ENCODE measurements at places on chromosomes 2 and 18.

DNA sequence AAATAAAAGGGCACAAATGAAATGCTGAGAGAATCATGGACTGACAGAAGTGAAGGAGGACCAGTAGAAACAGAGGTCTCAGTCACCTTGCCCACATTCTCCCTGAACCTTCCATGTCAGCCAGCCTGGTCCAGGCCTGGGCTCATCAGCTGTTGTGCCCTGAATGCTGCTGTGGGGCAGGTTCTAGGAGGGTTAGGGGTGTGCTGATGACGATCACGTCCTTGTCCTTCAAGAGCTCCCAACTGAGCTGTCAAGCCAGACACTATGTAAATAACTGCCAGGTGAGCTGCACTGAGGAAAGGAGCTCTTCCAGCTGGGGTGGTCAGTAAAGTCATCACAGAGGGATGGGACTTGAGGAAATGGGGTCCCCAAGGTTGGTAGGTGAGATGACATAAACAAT is 156.5 kb downstream of the SMAD2 start:
- DNase-seq = no peak

DNA sequence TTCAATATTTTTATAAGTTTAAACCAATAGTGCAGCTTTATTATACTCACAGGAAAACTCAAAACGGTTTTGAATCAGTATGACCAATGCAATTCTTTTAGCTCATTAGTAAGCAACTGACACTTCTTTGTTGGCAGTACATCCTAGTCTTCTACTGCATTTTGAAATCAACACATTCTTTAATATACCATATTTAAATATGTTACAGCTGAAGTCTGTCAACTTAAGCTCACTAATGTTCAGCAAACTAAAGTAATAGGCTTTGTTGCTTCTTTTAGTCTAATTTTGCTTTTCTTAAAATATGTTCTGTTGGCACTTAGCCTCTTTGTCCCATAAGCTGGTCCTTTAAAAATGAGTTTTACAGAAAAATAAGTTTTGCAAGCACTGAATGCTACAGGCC is 55.4 kb upstream of the CCBE1 start:
- DNase-seq = no peak

- no peak for DNase-seq
Observed at GRCh38 chr18:58714259-58714658, 43.0 kb downstream of the MALT1 start.

- no peak for DNase-seq
Observed at GRCh38 chr18:54801374-54801773, 26.9 kb upstream of the RAB27B start.

DNA sequence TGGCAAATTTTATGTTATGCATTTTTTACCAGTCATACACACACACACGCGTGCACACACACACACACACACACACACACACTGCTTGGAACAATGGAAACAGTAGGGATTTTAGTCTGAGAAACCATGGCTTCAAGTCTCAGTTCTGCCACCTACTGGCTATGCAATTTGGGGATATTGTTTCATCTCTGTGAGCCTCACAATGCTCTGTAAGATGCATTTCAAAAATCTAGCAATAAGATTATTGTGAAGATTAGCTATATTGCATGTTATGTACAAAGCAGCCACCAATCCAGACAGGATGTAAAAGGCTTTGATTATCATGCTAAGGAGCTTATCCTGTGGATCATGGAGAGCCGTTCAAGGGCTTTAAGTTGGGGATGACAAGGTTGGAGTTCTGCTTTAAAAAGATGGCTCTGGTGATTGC is 401.4 kb downstream of the NBAS start:
- peak; percentile 51 for DNase-seq

DNA sequence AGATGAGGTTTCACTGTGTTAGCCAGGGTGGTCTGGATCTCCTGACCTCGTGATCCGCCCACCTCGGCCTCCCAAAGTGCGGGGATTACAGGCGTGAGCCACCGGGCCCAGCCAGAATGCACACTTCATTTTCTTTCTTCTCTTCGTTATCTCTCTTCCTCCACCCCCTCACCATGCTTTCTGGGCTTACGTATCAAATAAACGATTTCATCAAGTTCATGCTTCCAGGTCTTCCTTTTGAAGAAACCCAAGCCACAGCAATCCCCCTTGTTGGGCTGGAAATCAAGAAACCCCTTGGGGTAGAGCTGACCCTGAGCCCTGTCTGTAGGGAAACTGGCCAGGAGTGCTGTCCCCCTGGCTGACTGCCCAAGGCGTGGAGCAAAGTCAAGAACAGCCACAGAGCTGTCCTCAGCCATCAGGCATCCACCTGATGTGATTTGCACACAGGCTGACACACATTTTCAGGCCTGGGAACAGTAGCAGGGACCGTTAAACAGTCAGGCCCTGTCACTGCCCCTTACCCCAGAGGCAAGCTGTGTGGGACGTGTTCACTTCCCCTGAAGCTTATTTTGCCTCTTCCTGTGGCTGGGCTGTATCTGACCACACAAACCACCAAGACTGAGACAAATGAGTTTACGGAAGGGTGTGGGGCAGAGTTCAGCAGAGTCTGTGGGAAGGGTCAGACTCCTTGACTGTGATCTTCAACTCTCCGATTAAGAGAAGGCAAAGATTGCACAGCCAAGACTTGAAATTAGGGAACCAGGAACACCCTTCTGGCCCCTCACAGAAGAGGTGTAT is 15.1 kb upstream of the NMUR1 start:
- peak; percentile 96 for DNase-seq

DNA sequence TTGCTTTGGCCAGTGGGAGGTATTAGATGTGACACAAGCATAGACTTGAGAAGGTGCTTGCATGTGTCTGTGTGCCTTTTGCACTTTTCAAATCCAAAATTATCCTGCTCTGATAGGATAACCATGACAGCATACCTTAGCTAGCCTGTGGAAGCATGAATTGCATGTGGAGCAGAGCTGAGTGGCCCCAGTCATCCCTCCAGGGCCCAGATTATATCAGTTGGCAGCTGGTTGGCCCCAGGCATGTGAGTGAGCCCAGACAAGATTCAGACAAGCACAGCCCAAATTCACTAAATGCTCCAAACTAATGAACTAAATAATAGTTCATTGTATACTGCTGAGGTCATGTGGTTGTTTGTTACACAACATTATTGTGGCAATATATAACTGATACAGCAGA is 18.8 kb downstream of the TACR1 start:
- DNase-seq = no peak

DNA sequence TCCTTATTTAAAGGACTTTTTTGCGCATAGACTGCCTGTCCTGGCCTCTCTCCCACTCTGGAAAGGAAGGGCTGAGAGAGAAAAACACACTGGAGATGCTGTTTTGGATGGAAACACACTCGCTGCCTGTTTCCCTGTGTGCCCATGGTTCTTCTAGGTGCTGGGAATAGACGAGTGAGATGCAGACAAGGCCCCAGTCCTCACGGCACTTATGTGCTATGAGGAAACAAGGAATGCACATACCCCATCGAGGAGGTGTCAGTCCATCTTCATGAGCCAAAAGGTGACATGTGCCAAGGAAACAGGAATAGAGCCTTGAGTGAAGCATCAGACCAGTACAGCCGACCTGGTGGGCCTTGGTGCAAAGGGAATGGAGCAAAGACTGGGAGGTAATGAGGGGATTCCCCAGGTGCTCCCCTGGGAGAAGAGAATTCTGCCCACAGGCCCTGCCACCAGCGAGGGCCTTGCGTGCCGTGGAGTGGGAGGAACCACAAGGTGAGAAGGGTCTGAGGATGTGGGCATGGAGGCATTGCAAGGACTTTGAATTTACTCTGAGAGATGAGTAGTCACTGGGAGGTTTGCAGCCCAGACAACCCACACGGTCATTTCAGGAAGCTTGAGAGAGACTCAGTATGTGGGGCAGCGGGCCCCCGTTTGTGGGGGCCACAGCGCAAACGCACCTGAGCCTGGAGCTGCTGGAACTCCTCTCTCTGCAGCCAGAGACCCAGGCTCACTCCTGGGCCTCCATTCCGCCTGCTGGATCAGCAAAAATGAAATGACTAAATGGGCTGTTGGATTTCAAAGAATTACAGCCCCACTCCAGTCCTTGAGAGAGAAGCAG is 197.5 kb upstream of the COPS8 start:
- DNase-seq = no peak
